ENCODE measurements at places on chromosomes 11 and 22. TPM values are rescaled to one million over a fixed set of nuclear protein-coding genes. Genes with fewer than 3 reads are reported as not detected.

DNA sequence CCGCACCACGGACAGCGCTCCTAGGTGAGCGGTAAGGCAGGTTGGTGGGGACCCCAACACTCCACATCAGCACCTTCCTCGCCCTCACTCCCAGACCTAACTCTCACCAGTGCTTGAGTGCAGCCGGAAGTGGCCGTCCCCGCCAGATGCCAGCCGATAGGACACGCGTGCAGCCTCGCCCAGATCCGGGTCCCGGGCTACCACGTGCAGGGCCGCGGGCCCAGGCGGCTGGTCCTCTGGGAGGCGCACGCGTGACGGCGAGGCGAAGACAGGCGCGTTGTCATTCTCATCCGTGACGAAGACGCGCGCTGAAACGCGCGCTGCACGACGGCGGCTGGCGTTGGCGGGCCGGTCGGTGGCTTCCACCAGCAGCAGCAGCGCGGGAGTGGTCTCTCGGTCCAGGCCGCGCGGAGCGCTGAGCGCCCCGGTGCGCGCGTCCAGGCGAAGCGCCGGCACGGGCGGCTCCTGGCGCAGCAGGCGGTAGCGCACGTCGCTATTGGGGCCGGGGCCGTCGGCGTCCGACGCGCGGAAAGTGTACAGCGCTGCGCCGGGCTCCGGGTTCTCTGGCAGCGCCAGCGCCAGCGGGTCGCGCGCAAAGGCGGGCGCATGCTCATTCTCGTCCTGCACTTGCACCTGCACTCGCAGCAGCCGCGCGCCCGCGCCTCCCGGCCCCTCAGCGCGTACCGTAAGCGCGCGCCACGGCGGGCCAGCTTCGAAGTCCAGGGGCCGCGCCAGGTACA, 10.8 kb upstream of the TPP1 start:
- no peak overlapping the region for H3K27ac ChIP-seq
- no peaks in the 10 kb centered on the region for H3K36me3 ChIP-seq
- no peak for DNase-seq
- H3K4me3 ChIP-seq = no peak overlapping the region

DNA sequence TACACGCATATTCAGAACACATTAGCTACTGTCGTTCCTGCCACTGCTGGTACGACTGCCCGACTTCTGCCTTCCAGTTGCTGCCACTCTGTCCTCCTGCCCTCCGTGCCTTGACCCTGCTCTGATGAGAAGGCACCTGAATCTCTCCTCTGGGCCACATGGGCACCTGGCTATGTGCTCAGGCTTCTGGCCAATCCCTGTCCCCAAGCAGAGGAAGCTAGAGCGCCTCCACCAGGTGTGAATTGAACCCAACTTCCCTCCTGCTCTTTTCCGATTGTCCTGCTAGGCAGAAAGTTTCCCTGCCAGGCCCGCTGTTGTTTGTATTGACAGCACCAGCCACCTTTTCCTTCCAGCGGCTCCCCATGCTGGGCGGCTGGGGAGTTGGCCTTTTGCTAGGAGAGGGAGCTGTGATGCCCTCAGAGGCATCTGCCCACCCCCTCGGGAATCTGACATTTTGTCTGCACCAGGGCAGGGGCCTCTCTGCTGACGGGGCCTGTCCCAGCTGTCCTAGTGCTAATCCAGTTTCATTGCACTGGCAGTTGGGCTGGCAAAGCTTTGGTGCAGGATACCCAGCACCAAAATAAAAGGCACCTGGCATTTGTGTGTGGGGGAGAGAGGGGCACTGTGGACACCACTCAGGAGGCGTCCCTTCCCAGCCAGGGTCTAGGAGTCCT, 118.0 kb downstream of the GRIK4 start:
- no peaks in the 10 kb centered on the region for H3K27me3 ChIP-seq
- H3K27ac ChIP-seq = no peak overlapping the region
- H3K4me3 ChIP-seq = no peak overlapping the region
- no peaks in the 10 kb centered on the region for H3K36me3 ChIP-seq
- DNase-seq = no peak

The STARD10 gene
- total RNA-seq = 11.2 TPM

DNA sequence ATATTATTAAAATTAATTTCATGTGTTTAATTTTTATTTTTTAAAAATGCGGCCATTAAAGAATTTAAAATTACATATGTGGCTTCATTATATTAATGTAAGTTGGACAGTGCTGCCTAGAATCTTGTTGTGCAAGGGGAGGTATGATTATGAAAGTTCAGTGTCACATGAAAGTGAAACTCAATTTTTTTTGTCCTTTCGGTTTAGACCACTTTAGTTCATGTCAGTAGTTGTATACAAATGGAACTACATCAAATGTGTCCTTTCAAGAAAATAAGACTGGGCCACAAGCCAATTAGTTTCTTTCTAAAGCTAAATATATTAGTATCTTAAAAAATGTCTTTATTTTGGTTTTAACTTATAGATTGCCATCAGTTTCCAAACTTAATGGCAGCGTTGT, 35.7 kb downstream of the TBCEL start:
- H3K4me3 ChIP-seq = peak overlapping the region; percentile 2
- no peaks in the 10 kb centered on the region for H3K27me3 ChIP-seq
- no peaks in the 10 kb centered on the region for H3K4me1 ChIP-seq
- DNase-seq = no peak

The FGF3 gene
- not detected for total RNA-seq

All from CD4-positive, CD25-positive, alpha-beta regulatory T cell (primary cell).